ENCODE measurements at places on chromosomes 1 and 21. TPM values are rescaled to one million over a fixed set of nuclear protein-coding genes. Genes with fewer than 3 reads are reported as not detected.

GBP4 gene
- total RNA-seq, result 11.5 TPM

STUM gene
- total RNA-seq, result 0.88 TPM

ATP6V1G3 gene
- total RNA-seq, result not detected

CD84 gene
- total RNA-seq, result 1.8 TPM

LCE3E gene
- total RNA-seq, result not detected

ASCL5 gene
- not detected for total RNA-seq

PCAT6 gene
- total RNA-seq, result not detected

CDC42 gene
- 570 TPM for total RNA-seq

NBPF8 gene
- 7.1 TPM for total RNA-seq

LRRC71 gene
- total RNA-seq, result not detected

IGSF21 gene
- 1.9 TPM for total RNA-seq

HCN3 gene
- not detected for total RNA-seq

SPRR4 gene
- not detected for total RNA-seq

IL19 gene
- total RNA-seq, result 0.76 TPM

DEPDC1 gene
- total RNA-seq, result 0.12 TPM

TACSTD2 gene
- total RNA-seq, result 0.73 TPM

SLC2A5 gene
- total RNA-seq, result not detected

PRAMEF8 gene
- total RNA-seq, result not detected

TMEM269 gene
- not detected for total RNA-seq

GSTM1 gene
- total RNA-seq, result 9.4 TPM

LIN28A gene
- total RNA-seq, result not detected

RGSL1 gene
- not detected for total RNA-seq

CRNN gene
- 0.28 TPM for total RNA-seq

Data from uterus (tissue), 4 donors.